Suprapubic skin (tissue), 4 donors: ENCODE measurements at places on chromosomes 1 and 21.

GRCh38 chr1:169132512-169133227 is 26.2 kb downstream of the ATP1B1 start:
- DNase-seq = no peak

DNA sequence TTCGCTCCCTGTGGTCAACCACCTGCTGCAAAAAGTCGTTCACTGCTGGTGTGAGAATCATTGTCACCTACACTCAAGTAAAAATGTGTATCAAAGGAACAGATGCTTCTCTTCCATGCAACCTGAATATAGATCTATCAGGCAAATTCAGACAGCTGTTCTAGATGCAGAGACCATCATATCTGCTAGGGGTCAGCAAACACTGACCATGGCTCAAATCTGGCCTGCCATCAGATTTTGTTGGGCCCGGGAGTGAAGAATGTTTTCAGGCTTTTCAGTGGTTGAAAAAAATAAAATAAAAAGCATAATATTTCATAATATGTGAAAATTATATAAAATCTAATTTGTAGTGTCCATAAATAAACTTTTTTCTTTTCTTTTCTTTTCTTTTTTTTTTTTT is 199.6 kb downstream of the RGS7 start:
- no peak for DNase-seq

GRCh38 chr1:96333522-96334235 is 387.9 kb upstream of the PTBP2 start:
- no peak for DNase-seq

GRCh38 chr1:110409316-110409715 is 1.8 kb upstream of the LAMTOR5 start:
- DNase-seq = no peak

- no peak for DNase-seq
Observed at GRCh38 chr1:170634824-170635410, 29.0 kb upstream of the PRRX1 start.

DNA sequence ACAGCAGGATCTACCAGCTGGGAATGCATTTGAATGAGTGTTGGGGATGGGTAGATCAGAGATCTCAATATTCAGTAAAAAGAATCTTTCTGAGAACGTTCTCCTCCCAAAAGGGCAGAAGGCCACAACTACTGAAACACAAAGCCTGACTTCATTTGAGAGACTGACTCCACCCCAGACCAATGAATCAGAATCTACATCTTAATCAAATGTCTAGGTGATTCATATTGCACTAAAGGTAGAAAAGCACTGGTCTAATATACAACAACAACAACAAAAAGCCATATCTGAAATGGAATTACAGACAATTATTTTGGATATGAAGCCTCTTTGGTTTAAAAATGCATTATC is 123.9 kb downstream of the SMYD3 start:
- DNase-seq = no peak

DNA sequence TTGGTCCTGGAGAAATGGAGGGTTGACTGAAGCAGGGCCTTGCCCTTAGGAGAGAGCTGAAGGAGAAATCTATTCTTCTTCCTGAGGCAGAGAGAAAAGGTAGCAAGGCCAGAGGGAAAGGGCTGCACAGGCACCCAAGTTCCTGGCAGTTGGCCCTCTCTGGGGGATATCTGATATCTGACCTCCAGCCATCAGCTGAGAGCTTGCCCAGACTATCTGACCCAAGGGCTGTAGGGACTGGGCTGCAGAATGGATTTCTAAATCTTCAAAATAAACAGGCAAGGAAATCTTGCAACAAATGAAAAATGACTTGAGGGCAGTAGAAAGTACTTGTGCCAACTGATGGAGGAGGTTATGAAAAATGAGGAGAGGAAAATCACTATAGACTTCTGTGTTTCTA is 498 bp upstream of the CLCA2 start:
- no peak for DNase-seq

- no peak for DNase-seq
Observed at GRCh38 chr1:25550683-25551310, 7.4 kb downstream of the LDLRAP1 start.

DNA sequence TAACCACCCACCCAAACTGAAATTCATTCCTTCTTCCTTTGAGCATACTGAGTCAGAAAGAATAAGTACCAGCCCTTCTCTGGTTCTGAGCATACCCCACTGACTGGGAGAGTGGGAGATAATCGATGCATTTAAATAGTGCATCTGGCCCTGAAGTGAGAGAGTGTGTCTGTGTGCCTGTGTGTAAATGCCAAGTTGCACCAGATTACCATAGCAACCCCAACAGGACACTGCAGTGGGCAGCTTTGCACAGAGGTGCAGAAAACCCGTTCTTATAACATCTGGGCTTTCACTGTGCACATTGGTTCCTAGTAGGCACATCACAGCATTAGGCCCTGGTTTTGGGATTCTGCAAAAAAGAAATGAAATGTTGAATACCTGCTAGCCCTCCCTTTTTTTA is 2.3 kb downstream of the ASTN1 start:
- DNase-seq = no peak

- no peak for DNase-seq
Observed at GRCh38 chr1:248793592-248793991, 32.1 kb downstream of the SH3BP5L start.

DNA sequence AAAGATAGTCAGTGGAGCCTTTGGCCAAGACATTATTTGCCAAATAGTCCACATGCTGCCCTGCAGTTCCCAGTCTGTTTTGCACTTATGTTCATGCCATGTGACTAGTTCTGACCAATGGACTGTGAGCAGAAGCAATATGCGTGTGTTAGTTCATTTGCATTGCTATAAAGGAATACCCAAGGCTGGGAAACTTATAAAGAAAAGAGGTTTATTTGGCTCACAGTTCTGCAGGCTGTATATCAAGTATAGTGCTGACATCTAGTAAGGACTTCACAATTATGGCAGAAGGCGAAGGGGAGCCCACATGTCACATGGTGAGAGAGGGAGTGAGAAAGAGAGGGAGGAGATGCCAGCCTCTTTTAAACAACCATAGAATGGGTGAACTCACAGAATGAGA is 193.3 kb downstream of the PTPRU start:
- peak; percentile 21 for DNase-seq

- DNase-seq = no peak
Observed at GRCh38 chr21:45723049-45723958, 79.8 kb downstream of the PCBP3 start.

DNA sequence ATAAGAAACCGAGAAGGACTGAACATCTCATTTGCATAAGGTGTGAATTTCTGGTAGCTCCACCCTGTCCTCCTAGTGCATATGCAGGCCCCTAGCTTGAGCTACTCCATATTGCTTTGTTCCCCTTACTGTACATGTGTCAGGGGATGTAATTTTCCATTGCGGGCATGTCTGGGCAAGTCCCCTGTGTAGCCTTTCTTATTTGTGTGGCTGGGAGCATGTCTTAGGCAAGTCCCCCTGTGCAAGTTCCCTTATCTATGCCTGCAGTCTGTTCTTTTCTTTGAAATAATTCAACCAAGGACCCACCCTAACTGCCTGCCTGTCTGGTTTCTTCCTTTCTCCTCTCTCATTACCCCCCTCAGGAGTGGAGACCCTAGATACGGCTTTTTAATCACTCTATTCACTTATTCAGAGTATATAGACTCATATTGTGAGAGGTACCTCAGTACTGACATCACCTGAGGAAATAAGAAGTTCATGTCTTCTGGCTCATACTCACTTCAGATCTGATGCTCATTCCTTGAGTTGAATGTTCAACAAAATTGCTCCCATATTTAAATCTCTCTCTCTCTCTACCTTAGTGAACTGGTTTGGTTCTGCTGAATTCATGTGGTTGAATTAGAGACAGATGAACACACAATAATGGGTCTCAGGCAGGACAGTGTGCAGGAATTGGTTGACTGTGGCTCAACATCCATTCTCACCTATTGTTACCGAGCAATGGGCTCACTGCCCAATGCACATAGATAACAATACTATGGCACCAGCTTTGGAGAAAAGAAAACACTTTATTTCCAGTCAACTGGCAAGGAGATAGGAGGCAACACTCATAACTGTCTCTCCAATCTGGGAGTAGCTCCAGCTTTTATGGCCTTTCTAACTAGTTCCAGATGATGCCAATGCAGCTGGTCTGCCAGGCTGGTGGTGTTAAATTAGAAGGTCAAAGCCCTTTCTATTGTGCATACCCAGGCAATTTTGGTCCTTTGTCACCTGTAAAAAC is 27.9 kb upstream of the NPL start:
- no peak for DNase-seq

- no peak for DNase-seq
Observed at GRCh38 chr1:112298558-112298957, 97.5 kb upstream of the CTTNBP2NL start.

DNA sequence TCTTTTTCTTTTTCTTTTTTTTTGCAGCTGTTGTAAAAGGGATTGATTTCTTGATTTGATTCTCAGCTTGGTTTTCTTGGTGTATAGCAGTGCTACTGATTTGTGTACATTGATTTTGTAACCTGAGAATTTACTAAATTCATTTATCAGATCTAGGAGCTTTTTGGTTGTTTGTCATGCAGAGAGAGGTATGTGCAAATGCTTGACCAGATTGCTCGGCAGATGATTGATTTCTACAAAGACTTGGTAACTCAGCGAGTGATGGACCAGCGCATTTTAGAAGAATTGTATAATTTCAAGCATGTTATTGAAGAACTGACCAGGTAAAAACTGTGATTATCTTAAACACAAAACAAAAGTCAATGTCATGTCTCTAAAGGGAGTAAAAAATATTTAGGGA is 27.9 kb downstream of the AXDND1 start:
- DNase-seq = no peak

DNA sequence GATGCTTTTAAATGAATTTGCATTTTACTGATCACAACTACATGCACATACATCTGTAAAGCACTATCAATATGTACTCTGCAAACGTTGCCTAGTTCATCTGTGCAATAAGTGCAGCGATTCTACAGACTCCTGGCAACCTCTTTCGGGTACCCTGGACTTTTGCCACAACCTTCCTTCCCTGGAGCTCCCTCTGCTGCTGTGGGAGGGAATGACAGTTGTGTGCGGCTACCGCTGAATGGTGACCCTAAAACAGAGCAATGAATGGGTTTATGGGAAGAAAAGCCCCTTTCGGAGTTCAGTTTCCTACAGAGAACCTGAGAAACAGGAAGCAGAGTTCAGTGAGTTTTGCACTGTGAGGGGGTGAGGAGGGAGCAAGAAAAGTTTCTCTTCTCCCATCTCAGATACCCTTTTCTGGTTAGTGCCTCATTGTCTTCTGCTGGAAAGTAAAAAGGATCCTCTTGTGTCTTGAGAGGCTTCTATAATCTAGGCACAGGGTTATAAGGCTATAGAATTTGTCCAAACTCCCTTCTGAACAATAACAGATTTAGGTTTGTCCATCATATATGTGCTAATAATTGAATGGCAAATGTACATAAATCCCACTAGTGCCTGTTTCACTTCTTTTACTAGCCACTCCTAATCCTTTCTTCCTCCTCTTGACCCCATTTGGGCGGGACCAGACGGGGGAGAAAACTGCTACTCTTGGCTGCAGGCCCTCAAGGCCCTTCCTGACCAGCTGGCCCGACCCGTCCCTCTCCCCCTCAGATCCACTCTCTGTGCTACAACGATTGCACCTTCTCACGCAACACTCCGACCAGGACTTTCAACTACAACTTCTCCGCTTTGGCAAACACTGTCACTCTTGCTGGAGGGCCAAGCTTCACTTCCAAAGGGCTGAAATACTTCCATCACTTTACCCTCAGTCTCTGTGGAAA is 19.8 kb upstream of the SARS1 start:
- no peak for DNase-seq

- no peak for DNase-seq
Observed at GRCh38 chr1:21913763-21914162, 23.3 kb downstream of the HSPG2 start.

DNA sequence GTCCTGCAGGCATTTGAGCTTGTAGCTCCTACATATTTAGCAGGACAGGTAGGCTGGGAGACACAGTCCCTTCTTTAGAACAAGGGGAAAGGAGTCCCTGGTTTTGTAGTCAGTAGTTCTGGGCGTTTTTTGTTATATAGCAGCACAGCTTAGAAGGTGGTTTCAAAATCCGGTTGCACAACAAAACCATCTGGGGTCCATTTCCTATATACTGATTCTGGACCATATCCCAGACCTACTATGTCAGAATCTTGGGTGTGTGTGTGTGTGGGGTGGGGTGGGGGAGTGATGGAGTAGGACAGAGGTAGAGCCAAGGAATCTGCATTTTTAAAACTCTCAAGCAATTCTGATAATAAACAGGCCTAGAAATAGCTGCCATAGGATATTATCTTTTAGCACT is 21.6 kb downstream of the METTL13 start:
- no peak for DNase-seq

DNA sequence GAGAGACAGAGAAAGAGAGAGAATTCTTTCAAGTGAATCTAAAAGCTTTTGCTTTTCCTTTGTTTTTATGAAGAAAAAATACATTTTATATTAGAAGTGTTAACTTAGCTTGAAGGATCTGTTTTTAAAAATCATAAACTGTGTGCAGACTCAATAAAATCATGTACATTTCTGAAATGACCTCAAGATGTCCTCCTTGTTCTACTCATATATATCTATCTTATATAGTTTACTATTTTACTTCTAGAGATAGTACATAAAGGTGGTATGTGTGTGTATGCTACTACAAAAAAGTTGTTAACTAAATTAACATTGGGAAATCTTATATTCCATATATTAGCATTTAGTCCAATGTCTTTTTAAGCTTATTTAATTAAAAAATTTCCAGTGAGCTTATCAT is 117.6 kb downstream of the PTPRC start:
- DNase-seq = no peak

GRCh38 chr1:95095833-95096217 is 21.3 kb upstream of the TLCD4 start:
- DNase-seq = no peak

- no peak for DNase-seq
Observed at GRCh38 chr21:42980312-42981213, 6.2 kb downstream of the PKNOX1 start.

GRCh38 chr1:179767177-179767581 is 24.1 kb downstream of the FAM163A start:
- DNase-seq = no peak

- no peak for DNase-seq
Observed at GRCh38 chr21:25960402-25960801, 210.2 kb downstream of the APP start.

DNA sequence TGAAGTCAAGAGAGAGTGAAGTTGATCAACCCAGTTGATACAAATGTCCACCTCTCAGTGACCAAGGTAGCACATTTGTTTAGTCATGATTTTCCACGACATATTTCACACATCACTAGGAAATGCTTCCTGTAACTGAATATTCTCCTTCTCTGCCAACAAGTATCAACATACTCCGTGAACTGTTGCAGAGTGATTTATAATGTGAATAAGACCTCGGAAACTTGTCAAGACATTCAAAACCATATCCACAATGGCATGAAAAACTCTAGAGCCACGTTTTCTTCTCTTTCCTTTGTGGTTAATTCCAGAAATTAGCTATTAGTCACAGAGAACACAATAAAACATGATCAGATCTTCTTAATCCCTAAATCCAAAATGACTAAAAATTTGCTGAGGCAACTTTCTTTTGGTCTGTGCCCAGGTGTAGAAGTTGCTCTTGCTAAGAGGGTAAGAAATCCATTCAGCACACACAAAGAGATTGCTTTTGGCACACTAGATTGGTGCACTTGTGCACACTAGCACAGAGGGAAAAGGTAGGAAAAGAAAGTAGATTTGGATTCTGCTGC is 244.3 kb upstream of the NRIP1 start:
- no peak for DNase-seq

GRCh38 chr1:94002046-94002787 is 93.0 kb upstream of the GCLM start:
- DNase-seq = no peak

- no peak for DNase-seq
Observed at GRCh38 chr1:156858555-156858956, 361 bp downstream of the INSRR start.
